Activated T-cell treated with anti-CD3 and anti-CD28 coated beads, Interleukin-2, amount 50 U/mL, for 72 hours (primary cell): ENCODE measurements at places on chromosomes 7 and 10. TPM values are rescaled to one million over a fixed set of nuclear protein-coding genes. Genes with fewer than 3 reads are reported as not detected.

ZP3 gene
- 7.7 TPM for total RNA-seq

CHST15 gene
- 0.38 TPM for total RNA-seq

NPTX2 gene
- total RNA-seq, result not detected

CLEC2L gene
- not detected for total RNA-seq

EPDR1 gene
- 2.6 TPM for total RNA-seq

GSTO2 gene
- 9.5 TPM for total RNA-seq

SVOPL gene
- not detected for total RNA-seq

SEMA3A gene
- total RNA-seq, result 0.63 TPM

GALNT17 gene
- not detected for total RNA-seq

RNLS gene
- 2.6 TPM for total RNA-seq

PALD1 gene
- 1.3 TPM for total RNA-seq

OPN1SW gene
- total RNA-seq, result not detected

DPP6 gene
- total RNA-seq, result not detected

PIP gene
- total RNA-seq, result not detected

LRRC18 gene
- total RNA-seq, result not detected

HOXA13 gene
- total RNA-seq, result not detected

KAZALD1 gene
- 0.49 TPM for total RNA-seq

LRRD1 gene
- total RNA-seq, result not detected

SPDYE5 gene
- not detected for total RNA-seq

INA gene
- total RNA-seq, result 0.46 TPM

PKD1L1 gene
- total RNA-seq, result 0.35 TPM

AS3MT gene
- 0.39 TPM for total RNA-seq

CCDC172 gene
- not detected for total RNA-seq

ARMS2 gene
- not detected for total RNA-seq

FAM20C gene
- total RNA-seq, result not detected

GOLGA7B gene
- total RNA-seq, result 0.55 TPM

GPR26 gene
- total RNA-seq, result not detected

ADCY1 gene
- total RNA-seq, result 58.9 TPM

EIF5AL1 gene
- total RNA-seq, result 0.10 TPM

SCIN gene
- total RNA-seq, result 0.10 TPM

PIK3CG gene
- total RNA-seq, result 10.2 TPM

NPSR1 gene
- not detected for total RNA-seq

TMEM196 gene
- total RNA-seq, result not detected

CCAR1 gene
- 121 TPM for total RNA-seq

GPNMB gene
- total RNA-seq, result 0.88 TPM

EBF3 gene
- not detected for total RNA-seq

NEBL gene
- 0.17 TPM for total RNA-seq

LIPJ gene
- not detected for total RNA-seq

CPN1 gene
- not detected for total RNA-seq

SFR1 gene
- total RNA-seq, result 16.3 TPM

PHKG1 gene
- 2.6 TPM for total RNA-seq

RTKN2 gene
- 9.8 TPM for total RNA-seq

AKR1C4 gene
- total RNA-seq, result not detected

CNTNAP2 gene
- total RNA-seq, result not detected

TSPAN15 gene
- total RNA-seq, result 1.8 TPM

MPP7 gene
- total RNA-seq, result 16.3 TPM

KIAA1549 gene
- total RNA-seq, result 1.7 TPM

FAM180A gene
- total RNA-seq, result not detected

SYT15 gene
- total RNA-seq, result 1.6 TPM

VGF gene
- 0.19 TPM for total RNA-seq

GRID1 gene
- not detected for total RNA-seq

MMRN2 gene
- 0.05 TPM for total RNA-seq

SHH gene
- total RNA-seq, result 0.10 TPM

FAM13C gene
- not detected for total RNA-seq

GPR85 gene
- total RNA-seq, result not detected

ELFN1 gene
- not detected for total RNA-seq

CYP2W1 gene
- not detected for total RNA-seq

GARIN1A gene
- 2.7 TPM for total RNA-seq
